ENCODE measurements at places on chromosomes 6 and 20. TPM values are rescaled to one million over a fixed set of nuclear protein-coding genes. Genes with fewer than 3 reads are reported as not detected.

GRCh38 chr6:16324606-16325225 lies 86.3 kb downstream of the GMPR start:
- peaks cover 54% of the 10 kb centered on the region for H3K4me1 ChIP-seq
- no peak overlapping the region for H3K27ac ChIP-seq
- no peak for DNase-seq
- no peak overlapping the region for H3K4me3 ChIP-seq

GRCh38 chr6:141587482-141588266 lies 545.1 kb upstream of the GJE1 start:
- no peak overlapping the region for H3K27ac ChIP-seq
- DNase-seq, result no peak
- H3K36me3 ChIP-seq, result no peaks in the 10 kb centered on the region
- no peaks in the 10 kb centered on the region for H3K27me3 ChIP-seq
- no peak overlapping the region for H3K4me3 ChIP-seq
- H3K4me1 ChIP-seq, result no peaks in the 10 kb centered on the region

- no peaks in the 10 kb centered on the region for H3K36me3 ChIP-seq
- no peak overlapping the region for H3K27ac ChIP-seq
- DNase-seq, result no peak
- H3K4me3 ChIP-seq, result no peak overlapping the region
- H3K4me1 ChIP-seq, result no peaks in the 10 kb centered on the region
These were observed 780.0 kb downstream of the BCKDHB start for GRCh38 chr6:80886475-80886874.

DNA sequence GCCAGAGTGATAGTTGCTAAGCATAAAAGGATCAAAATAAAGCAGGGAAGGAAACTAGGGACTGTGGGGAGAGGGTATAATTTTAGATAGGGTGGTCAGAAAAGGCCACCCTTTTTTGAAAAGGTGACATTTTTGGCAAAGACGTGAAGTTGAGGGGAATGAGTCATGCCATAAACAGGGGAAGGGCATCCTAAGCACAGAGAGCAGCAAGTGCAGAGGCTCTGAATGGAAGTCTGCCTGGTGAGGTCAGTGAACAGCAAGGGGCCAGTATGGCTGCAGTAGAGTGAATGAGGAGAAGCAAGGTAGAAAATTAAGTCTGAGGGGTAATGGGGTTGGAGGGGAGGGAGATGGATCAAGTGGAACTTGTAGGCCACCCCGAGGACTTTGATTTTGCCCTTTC lies 2.4 kb downstream of the KLC4 start:
- no peak overlapping the region for H3K4me3 ChIP-seq
- no peak for DNase-seq
- no peaks in the 10 kb centered on the region for H3K27me3 ChIP-seq

DNA sequence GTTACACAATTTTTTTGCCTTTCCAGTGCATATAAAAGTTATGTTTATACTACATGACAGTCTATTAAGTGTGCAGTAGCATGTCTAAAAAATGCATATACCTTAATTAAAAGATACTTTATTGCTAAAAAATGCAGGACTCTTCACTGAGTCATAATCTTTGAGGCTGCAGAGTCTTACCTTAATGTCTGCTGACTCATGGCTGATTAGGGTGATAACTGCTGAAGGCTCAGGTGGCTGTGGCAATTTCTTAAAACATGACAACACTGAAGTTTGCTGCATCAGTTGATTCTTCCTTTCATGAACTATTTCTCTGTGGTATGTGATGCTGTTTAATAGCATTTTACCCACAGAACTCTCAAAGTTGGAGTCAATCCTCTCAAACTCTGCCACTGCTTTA lies 19.1 kb downstream of the ZSCAN23 start:
- no peak for DNase-seq
- H3K4me3 ChIP-seq, result no peak overlapping the region
- H3K27me3 ChIP-seq, result no peaks in the 10 kb centered on the region
- H3K36me3 ChIP-seq, result no peaks in the 10 kb centered on the region
- no peaks in the 10 kb centered on the region for H3K4me1 ChIP-seq

- H3K36me3 ChIP-seq, result peaks cover 52% of the 10 kb centered on the region
- no peak for DNase-seq
- no peak overlapping the region for H3K27ac ChIP-seq
These were observed 102.2 kb downstream of the PREX1 start for GRCh38 chr20:48725555-48725991.

DNA sequence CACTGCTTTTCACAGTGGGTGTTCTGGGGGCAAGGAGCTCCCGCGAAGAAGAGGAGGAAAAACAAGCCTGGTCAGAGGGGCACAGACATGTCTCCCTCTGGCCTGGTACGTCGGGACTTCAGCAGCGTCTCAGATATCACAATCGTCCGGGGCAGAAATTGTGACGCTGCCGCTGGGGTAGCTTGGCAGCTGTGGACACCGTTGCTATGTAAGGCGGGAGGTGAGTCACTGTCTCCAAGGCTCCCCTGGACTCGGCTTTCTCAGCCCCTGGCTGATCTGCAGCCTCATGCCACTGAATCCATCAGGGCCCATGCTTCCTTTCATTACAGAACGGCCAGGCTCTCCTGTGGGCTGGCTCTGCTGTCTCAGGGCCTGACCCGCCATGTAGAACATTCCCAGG lies 98.7 kb downstream of the SULF2 start:
- no peak for DNase-seq
- no peaks in the 10 kb centered on the region for H3K36me3 ChIP-seq
- no peaks in the 10 kb centered on the region for H3K4me1 ChIP-seq
- H3K4me3 ChIP-seq, result no peak overlapping the region

GRCh38 chr6:111122458-111123286 lies 35.4 kb downstream of the SLC16A10 start:
- peak; percentile 22 for DNase-seq
- H3K36me3 ChIP-seq, result no peaks in the 10 kb centered on the region
- no peaks in the 10 kb centered on the region for H3K27me3 ChIP-seq
- H3K27ac ChIP-seq, result no peak overlapping the region
- H3K4me1 ChIP-seq, result peaks cover 12% of the 10 kb centered on the region

- H3K36me3 ChIP-seq, result no peaks in the 10 kb centered on the region
- H3K4me3 ChIP-seq, result no peak overlapping the region
- peaks cover 7% of the 10 kb centered on the region for H3K4me1 ChIP-seq
- no peak overlapping the region for H3K27ac ChIP-seq
These were observed 73.5 kb downstream of the EFHC1 start for GRCh38 chr6:52493669-52494068.

GRCh38 chr20:37880726-37881591 lies 22.0 kb upstream of the VSTM2L start:
- H3K36me3 ChIP-seq, result no peaks in the 10 kb centered on the region
- H3K27me3 ChIP-seq, result no peaks in the 10 kb centered on the region

GRCh38 chr20:36720510-36720909 lies 25.4 kb downstream of the NDRG3 start:
- H3K36me3 ChIP-seq, result peaks cover 2% of the 10 kb centered on the region
- H3K4me3 ChIP-seq, result no peak overlapping the region
- no peaks in the 10 kb centered on the region for H3K4me1 ChIP-seq
- no peaks in the 10 kb centered on the region for H3K27me3 ChIP-seq

Gene TREM2
- not detected for total RNA-seq

Gene RAET1G
- 0.43 TPM for total RNA-seq

Gene ELOVL4
- total RNA-seq, result not detected

Gene PREX1
- 382 TPM for total RNA-seq

Gene ZNF318
- 45.9 TPM for total RNA-seq

Data from natural killer cell (primary cell).